Fibroblast of skin of abdomen (primary cell): ENCODE measurements at places on chromosomes 7 and 10.
A peak's percentile ranks its signal among the peaks of the same experiment; 100 is the strongest.

- peak; percentile 59 for DNase-seq
Measured at GRCh38 chr7:84123965-84124547, 70.5 kb downstream of the SEMA3A start.

DNA sequence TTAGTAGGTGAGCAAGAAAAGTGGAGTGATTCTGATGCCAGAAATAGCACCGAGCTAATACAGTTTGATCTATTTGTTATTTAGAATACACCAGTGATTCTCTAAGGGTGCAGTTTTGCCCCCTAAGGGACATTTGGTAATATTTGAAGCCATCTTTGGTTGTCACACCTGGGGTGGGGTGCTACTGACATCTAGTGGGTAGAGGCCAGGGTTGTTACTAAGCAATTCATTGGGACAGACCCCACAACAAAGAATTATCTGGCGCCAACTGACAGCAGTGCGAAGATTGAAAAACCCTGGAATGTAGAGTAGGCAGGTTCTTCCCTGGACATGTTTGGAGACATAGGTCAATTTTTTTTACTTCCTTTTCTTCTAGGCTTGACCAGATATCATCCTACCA, 14.6 kb downstream of the PALS2 start:
- peak; percentile 3 for DNase-seq

- DNase-seq: no peak
Measured at GRCh38 chr7:75631711-75632110, 107.0 kb downstream of the HIP1 start.

DNA sequence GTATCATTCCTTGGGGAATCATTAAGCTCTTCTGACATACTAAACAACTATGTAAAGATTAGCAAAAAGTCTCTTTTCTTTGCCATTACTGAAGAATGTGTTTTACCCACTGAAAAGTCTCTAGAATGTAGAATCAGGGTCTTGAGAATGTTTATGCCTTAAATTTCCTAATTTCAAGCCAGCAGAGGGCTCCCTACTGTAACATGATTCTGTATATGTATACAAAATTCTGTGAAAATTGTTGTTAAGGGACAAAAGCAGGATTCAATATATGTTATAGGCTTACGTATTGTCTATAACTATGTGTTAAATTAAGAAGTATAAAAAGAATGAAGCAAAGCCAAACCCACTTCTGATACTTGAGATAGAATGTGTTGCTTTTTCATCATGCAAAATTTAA, 296.9 kb upstream of the DGKB start:
- peak; percentile 44 for DNase-seq

DNA sequence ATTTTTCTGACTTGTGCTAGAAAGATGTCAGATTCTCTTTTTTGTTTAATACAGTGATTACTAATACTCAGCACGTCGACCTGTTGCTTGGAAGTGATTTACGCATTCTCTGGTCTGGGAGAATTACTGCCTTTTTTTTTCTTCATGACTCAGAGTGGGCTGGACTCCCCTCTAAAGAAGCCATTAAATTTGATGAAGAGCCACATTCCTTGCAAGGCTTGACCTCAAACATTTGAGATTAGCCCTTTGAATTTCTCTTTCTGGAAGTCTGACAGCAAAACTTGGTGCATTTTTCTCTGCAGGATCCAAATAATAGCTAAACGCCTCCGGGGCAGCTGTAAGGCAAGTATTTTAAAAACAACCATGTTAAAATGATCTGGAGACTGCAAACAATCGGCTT, 171.6 kb downstream of the GALNT17 start:
- DNase-seq: peak; percentile 90
